Heart left ventricle (tissue), 16 donors: ENCODE measurements at places on chromosomes 3 and 15.

GRCh38 chr15:56425976-56426375 lies 39.0 kb downstream of the MNS1 start:
- no peak for DNase-seq

- DNase-seq = no peak
These were observed 158.8 kb downstream of the KLF13 start for GRCh38 chr15:31485431-31485830.

DNA sequence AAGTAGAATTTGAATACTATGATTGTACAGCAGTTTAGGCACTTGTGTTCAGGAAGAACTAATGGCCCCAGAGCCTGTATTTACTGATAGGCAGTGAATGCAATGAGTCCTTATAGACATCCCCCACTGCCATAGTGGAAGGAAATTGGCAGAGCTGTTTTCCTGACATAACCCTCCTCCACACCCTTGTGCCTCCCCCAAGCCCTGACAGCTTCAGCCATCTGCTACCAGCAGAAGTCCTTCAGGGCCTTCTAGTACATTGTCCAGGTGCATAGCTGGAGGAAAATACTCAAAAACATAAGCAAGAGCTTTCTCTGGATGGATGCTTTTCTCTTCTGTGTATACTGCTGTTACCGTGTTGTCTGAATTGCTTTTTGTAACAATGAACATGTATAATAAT lies 20.6 kb downstream of the ARHGAP31 start:
- DNase-seq = no peak

- DNase-seq = no peak
These were observed 29.5 kb downstream of the GYG1 start for GRCh38 chr3:149020839-149021252.

- DNase-seq = no peak
These were observed 33.0 kb upstream of the ARL14 start for GRCh38 chr3:160643994-160644393.

- no peak for DNase-seq
These were observed 33.9 kb downstream of the SHQ1 start for GRCh38 chr3:72814308-72814707.

DNA sequence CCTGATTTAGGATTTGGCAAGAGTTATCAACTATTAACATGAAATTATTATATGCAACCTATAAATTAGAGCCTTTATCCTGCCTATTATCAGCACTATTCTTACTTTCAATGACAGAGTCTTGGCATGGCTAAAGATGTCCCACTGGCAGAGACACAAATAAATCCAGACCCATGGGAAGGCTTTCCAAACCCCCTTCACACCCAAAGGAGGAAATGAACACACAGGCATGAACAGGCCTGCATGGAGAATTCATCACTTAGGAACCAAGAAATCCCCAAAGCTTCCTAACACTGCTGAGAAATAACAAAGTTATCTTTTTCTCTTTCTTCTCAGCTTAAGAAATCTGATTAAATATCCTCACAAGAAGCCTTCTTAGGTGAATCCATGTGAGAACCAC lies 213.9 kb downstream of the OCA2 start:
- no peak for DNase-seq

DNA sequence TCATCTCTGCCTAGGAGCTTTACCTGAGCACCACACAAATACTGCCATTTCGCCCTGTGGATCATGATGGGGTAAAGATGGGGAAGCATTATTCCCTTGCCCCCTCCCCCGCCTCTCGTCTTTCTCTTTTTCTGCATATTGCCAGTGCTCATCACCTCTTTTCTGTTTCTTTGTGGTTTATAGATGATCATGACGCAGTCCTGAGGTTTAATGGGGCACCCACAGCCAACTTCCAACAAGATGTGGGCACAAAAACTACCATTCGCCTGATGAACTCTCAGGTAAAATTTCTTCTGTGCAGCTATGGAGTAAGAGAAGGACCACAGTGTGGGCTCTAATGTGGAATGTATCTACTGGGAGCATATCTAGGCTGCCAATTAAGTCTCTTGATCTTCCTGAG lies 88.2 kb downstream of the RPL39L start:
- DNase-seq = no peak
